Bone marrow (tissue), 2 donors: ENCODE measurements at places on chromosomes 5 and 9.

- DNase-seq, result no peak
These were observed 146.8 kb downstream of the SIL1 start for GRCh38 chr5:139051392-139051791.

GRCh38 chr5:33840927-33841547 is 50.8 kb downstream of the ADAMTS12 start:
- DNase-seq, result no peak

- DNase-seq, result no peak
These were observed 15.8 kb upstream of the LRRC70 start for GRCh38 chr5:62562867-62563266.

DNA sequence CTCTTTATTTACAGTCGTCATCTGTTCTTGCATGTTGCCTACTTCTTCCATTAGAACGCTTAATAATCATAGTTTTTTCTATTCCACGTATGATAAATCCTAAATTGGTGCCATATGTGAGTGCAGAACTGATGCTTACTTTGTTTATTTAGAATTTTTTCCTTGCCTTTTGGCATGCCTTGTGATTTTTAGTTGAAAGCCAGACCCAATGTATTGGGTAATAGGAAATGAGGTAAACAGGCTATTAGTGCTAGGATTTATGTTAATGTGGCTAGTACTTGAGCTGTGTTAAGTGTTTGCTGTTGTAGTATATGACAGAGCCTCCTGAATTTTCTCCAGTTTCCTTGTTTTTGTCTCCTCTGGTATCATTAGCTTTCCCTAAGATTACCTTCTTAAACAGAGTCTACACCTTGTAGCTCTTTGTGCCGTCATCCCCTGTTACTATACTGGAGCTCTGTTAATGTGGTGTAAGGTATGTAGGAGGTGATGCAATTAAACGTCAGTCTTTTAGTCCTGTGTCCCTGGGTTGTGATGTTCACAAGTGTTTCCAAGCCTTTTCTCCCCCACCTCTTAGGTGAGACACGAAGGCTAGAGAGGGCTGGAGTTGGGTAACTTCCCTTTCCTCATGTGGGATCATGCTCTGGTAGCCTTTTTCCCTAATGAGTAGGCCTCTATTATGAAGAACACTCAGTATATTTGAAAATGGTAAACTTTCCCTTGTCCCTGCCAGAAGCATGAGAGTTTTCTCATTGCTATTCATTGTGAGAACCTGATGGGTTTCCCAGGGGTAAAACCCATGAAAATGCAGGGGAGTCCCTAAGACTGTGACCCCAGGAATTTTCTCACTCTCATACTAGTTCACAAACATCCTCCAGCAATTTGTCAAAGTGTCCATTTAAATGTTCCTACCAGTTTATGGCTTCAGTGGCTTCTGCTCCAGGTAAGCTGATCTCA is 21.2 kb downstream of the SPATA31D3 start:
- DNase-seq, result no peak

DNA sequence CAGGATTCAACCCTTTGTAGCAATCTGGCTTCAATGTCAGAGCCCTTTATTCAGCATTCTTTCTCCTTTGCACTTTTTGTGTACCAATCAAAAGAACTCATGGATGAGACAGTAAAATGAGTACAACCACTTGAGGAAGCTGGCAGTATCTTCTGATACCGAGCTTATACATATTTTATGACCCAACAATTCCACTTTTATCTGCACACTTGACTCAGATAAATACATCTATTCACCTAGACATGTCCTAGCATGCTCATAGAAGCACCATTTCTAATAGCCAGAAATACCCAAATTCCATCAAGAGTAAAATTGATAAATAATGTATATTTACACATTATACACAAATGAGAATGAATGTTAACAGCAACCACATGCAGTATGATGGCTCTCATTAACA is 111.2 kb upstream of the PTGER4 start:
- DNase-seq, result no peak

DNA sequence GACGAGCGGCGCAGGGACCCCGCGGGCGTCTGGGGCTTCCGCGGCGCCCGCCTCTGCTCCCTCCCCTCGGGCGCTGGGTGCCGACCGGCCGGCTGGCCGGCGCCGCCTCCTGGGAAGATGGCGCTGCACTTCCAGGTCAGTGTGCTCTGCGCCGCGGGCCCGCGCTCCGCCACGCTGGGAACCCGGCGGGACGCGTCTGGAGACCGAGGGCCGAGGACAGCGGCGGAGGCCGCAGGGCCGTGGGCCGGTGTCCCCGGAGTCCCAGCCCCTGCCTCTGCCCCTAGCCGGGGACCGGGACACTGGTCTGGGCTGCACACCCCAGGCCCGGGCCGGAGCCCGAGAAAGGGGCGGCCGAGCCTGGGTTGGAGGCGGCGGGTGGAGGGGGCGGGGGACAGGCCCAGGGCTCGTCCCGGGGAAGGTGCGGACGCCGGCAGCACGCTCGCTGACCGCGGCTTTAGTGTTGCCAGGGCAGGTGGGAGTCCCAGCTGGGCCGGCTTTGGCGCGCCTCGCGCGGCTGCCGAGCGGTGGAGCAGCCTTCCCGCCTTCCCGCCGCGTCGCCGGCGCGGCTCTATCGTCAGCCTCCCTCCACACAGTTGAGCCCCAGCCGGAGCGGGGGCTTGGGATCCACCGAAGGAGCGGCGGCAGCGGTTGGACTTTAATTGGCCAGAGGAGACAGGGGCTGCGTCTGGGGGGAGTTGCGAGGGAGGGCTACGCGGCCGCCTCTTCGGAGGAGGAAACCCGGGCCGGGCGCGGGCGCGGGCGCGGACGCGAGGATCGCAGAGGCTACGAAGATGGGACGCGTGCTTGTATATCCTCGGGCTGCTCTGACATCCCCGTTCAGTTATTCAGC is at the start of gene RANBP17:
Gene RANBP17, plus strand, starts transcription at position 102 of the 850 bp plus-strand sequence.
- DNase-seq, result peak; percentile 39

- no peak for DNase-seq
These were observed 478.7 kb downstream of the PRR16 start for GRCh38 chr5:120942596-120943350.

DNA sequence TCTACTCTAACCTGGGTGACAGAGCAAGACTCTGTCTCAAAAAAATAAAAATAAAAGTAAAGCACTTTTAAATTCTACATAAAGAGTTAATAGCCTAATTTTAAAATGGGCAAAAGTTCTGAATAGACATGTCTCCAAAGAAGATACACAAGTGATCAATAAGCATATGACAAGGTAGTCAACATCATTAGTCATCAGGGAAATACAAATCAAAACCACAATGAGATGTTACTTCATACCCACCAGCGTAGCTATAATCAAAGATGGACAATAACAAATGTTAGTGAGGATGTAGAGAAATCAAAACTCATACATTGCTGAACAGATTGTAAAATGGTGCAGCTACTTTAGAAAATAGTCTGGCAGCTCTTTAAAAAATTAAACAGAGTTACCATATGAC is 64.1 kb downstream of the IQGAP2 start:
- DNase-seq, result no peak

DNA sequence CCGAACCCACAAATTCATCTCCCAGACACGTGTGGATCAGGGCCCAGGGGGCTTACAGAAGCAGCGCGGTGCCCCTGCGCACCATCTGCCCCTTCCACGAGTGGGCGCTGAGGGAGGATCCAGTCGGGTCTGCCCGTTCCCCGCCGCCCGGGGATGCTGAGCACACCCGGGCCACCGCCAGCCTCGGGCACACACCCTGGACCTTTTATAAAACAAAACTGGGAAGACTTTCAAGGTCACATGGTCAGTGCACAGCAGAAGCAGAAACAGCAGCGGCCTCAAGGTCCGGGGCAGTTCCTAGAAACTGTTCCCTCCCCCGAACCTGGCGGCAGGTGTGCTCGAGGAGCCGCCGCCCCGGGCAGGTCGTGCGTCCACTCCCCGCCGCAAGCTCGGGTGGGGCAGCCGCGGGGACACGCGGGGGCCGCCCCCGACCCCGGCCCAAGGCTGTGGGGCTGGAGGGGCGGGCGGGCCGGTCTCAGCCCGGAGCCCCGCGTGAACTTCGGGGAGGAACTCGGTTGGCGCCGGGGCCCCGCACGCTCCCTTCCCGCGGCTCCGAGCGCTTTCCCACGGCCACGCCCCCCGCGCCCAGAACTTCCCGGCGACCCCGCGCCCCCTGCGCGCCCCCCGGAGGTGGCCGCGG is 633 bp upstream of the PPP1R26 start:
- no peak for DNase-seq
